ENCODE measurements at places on chromosomes 11 and 22.

DNA sequence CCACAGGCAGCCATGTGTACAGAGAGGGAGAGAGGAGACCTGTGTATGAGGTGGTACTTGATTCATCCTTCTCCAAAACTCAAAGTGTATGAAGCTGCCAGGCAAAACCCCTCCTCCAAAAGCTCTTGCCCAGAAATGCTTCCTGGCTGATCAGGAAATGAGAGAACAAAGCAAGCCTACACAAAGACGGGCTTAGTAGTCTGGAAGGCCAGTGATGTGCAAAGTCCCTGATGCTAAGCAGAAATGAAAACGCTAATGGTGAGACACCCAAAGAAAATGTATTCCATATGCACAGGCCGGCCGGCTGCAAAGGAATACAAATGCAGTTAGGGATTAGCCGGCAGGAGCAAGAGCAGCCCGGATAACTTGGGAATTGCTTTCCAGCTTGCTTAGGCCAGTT, 234.9 kb upstream of the CADM1 start:
- no peak for DNase-seq

GRCh38 chr22:27296091-27296675, 505.4 kb downstream of the MN1 start:
- DNase-seq = no peak

DNA sequence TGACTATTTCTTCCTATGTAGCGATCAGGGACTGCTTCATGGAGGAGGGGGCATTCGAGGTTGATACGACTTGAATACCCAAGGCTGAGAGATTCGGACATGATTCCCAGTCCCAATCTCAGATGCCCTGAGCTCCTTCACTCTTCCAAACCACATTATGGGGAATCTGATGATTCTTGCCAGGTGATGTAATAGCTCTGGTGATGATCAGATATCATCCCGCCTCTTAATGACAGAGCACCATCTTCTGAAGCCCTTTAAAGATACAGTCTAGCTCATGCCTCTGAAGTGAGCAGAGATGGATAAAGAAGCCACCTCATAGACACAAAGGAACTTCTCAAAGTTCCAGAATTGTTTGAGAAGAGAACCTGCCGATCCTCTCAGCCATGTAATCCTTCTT, 8.9 kb upstream of the CLMP start:
- DNase-seq = no peak

GRCh38 chr22:49855251-49855911, 1.7 kb downstream of the ZBED4 start:
- no peak for DNase-seq

- no peak for DNase-seq
These were observed 442.7 kb downstream of the MIAT start for GRCh38 chr22:27099946-27100722.

DNA sequence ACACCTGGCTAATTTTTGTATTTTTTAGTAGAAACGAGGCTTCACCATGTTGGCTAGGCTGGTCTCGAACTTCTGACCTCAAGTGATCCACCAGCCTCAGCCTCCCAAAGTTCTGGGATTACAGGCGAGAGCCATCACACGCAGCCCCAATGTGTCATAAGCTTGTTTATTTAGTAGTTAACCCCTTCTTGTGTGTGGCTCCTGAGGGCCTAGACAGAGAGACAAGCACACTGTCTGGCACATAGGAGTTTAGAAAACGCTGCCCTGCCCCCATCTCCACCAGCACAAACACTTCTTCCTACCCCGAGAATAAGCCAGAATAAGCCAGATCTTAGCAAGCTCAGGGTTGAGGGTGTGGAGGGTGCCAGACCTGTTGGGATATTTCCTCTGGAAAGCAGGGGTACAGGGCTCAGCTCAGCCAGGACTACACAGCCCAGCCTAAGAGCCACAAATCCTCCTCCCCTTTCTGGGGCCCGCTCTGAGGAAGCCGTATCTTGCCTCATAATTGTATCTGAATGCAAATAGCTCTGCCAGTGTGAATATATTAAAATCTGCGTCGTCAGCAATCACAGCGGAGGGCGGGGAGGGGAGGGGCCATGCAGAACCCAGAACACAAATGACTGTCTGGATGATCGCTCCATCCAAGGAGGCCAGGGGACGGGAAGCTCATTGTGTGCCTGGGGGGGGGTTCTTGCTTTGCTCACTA, 247.3 kb downstream of the MN1 start:
- peak; percentile 61 for DNase-seq

GRCh38 chr22:23067023-23067650, 3.2 kb upstream of the GNAZ start:
- no peak for DNase-seq

DNA sequence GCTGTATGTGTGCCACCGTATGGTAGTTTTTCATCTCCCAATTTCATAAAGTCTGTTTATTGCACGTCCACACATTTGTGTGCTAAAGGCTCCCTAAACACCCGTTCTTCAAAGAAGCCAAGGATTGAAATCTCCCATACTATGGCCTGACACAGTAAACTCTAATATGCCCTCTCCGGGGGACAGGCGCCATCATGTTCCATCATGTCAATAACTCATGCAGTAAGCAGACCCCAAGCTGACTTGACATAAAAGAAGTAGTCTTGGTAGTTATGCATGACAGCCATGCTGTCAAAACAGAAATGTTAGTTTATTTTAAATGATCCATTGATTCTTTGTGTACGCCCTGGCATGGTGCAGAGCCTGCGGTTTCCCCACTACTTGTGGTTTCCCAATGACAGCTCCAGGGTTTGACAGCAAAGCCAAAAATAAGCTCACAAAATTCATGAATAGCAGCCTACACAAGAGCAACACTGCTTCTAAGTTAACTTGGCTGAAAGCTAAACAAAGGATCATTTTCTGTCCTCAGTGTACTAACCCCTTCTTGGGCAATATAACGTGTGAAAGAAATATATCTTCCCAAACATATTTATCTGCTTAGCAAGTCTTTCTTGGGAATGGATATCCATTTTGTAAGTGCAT, 56.5 kb upstream of the CABP7 start:
- DNase-seq = peak; percentile 93

DNA sequence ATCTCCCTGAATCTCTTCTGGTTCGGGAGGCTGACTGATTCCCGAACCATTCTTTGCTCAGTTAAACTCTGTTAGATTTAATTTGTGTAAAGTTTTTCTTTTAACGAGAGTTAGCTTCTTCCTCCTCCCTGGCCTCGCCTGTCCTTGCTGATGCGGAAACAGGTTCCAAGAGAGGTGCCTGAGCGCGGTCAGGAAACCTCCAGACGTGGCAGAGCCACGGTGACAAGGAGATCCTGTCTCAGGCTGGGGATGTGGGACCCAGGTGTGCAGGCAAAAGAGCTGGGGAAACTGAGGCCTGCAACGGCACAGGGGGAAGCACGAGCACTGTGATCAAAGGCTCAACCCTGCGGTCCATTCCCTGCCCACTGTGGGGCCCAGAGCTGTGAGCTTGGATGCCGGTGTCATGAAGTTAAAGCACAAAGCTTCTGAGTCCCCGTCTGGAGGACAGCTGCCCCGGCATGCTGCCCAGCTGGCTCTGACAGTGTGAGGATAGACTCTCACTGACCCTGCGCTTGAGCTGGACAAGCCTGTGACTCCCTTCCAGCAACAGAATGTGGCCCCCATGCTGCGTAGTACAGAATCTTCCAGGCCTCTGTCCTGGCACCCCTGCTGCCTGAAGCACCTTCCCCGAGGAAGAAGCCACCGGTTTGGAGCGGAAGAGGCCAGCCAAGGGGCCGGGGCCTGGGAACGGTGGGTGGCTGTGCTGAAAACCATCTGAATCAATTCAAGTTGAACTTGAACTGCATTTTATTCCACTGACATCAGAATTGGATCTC, 960.6 kb downstream of the BRD1 start:
- no peak for DNase-seq

DNA sequence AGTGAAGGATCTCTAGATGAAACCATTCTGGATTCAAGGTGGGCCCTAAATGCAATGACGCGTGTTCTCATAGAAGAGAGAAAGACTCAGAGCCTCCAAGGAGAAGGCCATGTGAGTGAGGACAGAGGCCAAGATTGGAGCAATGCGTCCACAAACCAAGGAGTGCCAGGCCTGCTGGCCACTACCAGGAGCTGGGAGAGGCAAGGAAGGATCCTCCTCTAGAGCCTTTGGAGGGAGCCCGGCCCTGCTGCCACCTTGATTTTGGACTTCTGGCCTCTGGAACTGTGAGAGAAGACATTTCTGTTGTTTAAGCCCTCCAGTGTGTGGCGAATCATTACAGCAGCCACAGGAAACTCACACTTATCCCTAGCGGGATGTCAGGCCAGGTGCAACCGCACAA, 52.7 kb upstream of the SHANK2 start:
- DNase-seq = no peak

DNA sequence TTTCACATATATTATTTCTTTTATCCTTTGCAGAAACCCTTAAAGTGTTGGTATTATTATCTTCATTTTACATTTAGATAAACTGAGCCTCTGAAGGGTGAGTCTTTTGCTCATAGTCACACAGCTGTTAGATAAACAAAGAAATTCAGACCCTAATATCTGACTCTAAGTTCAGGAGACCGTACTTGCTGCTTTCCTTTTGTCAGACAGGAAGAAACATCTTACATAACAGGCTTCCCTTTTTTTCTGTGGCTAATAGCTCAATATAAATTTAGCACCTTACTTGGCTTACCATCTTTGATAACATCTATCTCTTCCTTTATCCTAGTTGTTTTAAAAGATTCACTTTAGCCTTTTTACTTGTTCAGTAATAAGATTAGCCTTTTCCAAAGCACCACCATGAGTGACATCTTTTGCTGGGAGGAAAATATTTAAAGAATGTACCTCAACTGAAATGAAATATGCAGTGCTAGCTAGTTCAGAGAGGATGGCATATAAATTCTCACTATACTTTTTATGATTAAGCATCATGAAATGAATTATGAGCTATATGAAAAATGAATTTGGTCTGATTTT, 128.6 kb downstream of the WNT11 start:
- DNase-seq = no peak

DNA sequence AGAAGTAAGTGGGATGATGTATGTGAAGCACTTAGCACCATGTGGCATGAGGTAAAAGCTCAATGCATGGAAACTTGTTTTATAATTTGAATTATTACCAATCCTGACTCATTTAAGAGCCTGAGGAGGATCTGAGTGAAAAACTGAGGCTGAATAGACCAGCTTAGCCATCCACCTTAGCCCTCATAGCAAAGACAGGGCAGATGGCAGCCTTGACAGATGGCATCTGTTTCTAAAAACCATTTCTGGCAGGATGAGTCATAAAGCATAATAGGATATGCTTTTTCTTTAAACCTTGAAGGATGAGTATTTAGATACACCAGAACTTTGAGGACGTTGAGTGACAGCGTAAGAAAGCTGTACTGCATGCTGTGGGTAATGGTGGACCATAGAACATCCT, 61.0 kb upstream of the NAV2 start:
- DNase-seq = peak; percentile 34

DNA sequence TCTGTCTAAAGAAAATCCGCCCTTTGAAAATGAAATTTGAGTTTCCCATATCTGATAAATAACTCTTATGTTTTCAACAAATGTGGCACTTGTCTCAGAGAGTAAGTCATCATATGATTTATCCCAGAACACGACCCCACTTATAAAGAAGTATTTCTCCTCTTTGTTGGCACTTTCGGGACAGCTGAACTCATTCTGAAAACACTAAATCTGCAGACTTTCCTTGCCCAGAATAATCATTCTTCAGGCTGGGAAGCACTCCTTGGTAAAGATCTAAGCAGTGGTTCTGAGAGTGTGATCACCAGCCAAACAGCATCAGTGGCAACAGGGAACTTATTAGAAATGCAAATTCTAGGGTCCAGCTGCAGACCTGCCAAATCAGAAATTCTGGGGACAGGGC, 532.2 kb upstream of the API5 start:
- DNase-seq = no peak
